Stimulated activated CD8-positive, alpha-beta memory T cell treated with anti-CD3 and anti-CD28 coated beads, Interleukin-4, amount 100 ng/mL, for 4 hours (primary cell): ENCODE measurements at places on chromosomes 7 and 10.

GRCh38 chr10:72889391-72889831 lies 4.1 kb upstream of the OIT3 start:
- DNase-seq, result no peak

DNA sequence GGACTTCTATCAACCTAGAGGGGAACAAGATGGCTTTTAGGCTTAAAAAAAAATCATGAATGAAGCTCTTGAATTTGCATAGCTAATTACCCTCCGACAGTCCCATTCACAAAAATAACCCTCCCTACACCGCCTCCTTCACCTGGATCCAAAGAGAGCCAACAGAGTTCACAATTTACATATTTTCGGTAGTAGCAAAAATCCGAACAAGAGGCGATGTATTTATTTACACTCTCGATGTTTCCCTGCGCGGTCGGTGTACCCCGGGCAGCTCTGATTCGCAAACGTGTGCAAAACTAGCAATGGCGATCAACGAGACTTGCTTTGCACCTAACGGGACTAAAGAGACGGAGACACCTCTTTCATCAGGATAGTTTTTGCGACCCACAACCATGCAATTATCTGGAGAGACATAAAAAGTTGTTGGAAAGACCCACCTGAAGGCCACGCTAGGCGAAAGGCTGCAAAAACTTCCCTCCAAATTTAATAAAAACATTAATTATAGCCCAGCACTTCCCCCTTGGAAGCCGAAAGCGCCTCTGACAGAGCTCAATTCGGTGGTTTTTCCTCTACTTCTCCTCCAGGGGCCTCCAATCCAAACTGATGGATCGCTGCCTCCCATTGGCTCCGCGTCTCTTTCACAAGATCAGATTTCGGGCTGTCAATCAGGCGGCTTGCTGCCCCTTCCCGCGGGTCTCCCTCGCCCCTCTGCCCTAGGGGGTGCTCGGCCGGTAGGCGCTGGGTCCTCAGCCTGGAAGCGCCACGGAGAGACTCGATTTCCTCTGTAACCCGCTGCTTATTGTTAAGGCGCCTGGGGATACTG lies at the start of gene ETV1:
ETV1 (minus strand) TSS at position 541 of the 823 bp plus-strand sequence. CDS start 614 bp downstream, outside the sequence.
- no peak for DNase-seq

GRCh38 chr7:138500892-138501291 lies 40.8 kb downstream of the TRIM24 start:
- DNase-seq, result no peak

GRCh38 chr10:124025660-124026588 lies 67.5 kb downstream of the CHST15 start:
- DNase-seq, result no peak

DNA sequence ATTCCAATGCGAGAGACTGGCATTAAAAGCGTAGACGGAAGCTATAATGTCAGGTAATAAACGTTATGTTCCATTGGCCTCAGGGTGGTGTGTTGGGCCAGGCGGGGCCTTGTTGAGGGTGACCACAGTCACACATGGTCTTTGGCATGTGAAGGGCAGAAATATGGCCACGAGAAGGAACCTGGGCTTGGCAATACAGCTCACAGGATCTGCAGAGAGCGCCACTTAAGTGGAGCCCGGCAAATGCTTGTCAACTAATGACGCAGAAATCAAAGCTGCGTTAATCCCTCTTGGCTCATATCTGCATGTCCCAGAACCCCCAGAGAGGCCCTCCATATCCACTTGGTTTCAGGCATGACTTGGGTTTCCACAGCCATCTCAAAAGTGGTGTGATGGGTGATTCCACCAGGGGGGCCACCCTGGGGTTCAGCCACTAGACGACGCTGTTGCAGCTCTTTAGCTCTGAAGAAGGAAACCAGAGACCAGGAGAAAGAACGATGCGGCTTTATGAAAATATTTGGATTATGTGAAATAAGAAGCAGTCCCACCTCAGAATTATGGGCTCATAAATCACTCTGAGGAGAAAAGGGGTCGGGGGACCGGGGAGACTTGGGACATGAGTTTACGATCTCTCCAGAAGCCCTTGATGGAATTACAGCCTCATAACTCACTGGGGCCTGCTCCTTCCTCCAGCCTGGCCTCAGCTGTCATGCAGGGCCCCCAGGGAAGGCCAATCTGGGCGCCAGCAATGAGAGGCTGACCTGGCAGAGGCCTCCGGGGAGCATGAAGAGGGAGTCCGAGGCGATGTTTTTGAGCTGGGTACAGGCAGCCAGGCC lies 462.5 kb downstream of the PLXNA4 start:
- DNase-seq, result no peak
